Kidney capillary endothelial cell (primary cell): ENCODE measurements at places on chromosomes 2 and 18.

DNA sequence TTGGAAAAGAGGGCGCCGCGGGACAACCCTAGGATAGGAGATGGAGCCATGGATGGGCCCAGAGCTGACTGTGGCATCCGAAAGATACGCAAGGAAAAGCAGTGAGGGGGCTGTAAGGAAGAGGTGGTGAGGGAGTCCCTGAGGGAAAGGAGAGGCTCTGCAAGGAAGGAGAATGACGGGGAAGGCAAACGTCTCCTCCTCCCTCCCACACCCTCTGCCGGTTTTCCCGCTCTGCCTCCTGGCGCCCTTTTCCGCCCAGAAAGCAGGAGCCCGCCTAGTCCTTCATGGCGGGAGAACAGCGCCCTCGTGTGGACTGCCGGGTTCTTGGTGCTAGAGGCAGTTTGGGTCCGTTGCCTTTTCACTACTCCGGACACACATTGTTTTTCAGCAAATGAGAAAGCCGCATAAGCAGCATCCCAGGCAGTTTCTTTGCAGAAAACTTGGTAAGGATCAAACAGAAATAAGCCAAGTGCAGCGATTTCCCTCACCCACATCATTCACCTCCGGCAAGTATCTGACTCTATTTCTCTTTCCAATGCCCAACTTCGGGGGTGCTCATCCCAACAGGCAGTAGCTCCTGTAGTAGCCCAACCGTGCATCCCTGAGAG lies 200.4 kb downstream of the INO80D start:
- DNase-seq: peak; percentile 82

DNA sequence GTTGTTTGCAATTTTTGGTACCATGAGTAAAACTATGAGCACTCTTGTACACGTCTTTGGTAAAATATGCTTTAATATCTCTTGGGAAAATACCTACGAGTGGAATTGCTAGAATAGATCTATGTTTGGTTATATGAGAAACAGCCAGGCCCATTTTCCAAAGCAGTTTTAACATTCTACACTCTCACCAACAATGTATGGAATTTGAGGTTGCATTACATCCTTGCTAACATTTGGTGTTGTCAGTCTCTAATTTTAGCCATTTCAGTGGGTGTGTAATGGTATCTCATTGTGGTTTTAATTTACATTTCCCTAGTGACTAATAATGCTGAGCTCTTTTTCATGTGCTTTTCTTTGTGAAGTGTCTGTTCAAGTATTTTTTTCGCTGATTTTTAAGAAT lies 118.9 kb upstream of the TCF4 start:
- DNase-seq: no peak

- DNase-seq: no peak
Measured at GRCh38 chr18:38297910-38298309, 732.3 kb upstream of the CELF4 start.

GRCh38 chr2:20487030-20487391 lies 40.1 kb downstream of the RHOB start:
- DNase-seq: no peak

- no peak for DNase-seq
Measured at GRCh38 chr18:72742002-72742401, 125.8 kb downstream of the NETO1 start.

- no peak for DNase-seq
Measured at GRCh38 chr2:236675051-236675450, 105.4 kb downstream of the ACKR3 start.

DNA sequence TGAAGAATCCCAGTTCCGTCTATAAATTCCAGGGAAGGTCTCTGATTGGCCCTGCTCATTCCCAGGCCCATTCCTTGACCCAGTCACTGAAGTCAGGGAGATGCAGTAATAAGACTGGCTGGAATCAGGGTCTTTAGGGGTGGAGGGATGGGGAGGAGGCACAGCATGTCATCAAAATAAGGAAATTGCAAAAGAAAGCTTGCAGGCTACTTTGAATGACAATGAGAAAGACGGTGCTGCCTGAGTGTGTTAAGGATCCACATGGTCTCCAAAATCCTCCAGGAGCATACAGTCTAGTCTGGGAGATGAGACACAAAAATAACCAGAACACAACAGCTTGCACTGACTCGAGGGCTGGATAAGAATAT lies 2.0 kb upstream of the DES start:
- DNase-seq: no peak
